ENCODE measurements at places on chromosomes 11 and 22.

GRCh38 chr11:57746920-57747319 is 4.7 kb downstream of the BTBD18 start:
- no peak for DNase-seq

DNA sequence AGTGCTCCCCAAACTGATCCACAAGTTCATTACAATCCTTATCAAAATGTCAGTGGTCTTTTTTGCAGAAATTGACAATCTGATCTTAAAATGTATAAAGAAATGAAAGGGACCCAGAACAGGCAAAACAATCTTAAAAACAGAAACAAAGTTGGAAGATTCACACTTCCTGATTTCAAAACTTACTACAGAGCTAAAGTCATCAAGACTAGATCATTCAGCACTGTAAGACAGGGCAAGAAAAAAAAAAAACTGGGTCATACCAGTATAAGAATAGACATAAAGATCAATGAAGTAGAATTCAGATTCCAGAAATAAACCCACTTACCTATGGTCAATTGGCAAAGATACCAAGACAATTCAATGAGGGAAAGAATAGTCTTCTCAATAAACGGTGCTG is 4.5 kb upstream of the STK33 start:
- DNase-seq = no peak

DNA sequence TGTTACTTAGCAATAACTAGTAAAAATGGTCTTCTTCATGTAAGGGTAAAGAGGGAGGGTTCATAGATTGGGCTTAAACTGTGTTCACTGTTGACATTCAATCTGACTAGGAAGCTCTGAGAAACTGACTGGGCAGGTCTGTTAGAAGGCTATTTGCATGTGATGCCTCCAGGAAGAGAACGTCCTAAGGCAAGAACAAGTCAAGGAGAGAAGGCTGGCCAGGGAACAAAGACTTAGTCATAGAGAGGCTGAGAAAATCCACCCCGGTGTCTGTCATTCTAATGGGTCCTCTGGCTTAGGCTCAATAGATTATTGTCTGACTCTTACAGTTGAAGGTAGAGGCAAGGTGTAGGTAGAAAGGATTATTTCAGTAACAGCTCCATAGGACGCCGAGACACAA is 50.3 kb upstream of the CD44 start:
- DNase-seq = no peak

DNA sequence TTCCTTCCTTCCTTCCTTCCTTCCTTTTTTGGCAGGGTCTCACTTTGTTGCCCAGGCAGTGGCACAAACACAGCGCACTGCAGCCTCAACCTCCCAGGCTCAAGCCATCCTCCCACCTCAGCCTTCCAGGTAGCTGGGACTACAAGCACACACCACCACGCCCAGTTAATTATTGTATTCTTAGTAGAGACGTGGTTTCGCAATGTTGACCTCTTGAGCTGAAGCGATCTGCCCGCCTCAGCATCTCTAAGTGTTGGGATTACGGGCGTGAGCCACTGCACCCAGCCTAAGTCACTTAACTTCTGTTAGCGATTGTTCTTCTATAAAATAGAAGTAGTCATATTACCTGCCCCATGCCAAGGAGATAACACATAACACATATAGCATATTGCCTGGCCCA is 2.8 kb upstream of the SYTL2 start:
- DNase-seq = no peak

DNA sequence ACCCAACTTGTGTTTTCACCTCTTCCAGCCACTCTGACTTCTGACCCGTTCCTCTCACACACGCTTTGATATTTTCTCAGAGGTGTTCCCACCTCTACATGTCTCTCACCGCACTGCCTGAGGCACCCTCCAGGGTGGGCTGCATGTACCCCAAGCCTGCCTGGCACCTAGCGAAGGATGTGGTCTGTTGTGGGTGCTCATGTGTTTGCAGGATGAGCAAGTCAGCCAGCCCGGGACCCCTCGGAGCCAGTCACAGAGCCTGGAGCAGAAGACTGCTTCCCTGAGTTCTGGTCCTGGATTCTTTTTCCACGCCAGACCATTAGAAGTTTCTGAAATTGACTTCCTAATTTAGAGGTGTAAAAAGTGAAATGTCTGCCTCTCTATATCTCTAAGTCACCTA is 3.8 kb downstream of the GTSE1 start:
- no peak for DNase-seq

GRCh38 chr11:118899706-118900360 is 16.1 kb downstream of the CXCR5 start:
- DNase-seq = no peak

DNA sequence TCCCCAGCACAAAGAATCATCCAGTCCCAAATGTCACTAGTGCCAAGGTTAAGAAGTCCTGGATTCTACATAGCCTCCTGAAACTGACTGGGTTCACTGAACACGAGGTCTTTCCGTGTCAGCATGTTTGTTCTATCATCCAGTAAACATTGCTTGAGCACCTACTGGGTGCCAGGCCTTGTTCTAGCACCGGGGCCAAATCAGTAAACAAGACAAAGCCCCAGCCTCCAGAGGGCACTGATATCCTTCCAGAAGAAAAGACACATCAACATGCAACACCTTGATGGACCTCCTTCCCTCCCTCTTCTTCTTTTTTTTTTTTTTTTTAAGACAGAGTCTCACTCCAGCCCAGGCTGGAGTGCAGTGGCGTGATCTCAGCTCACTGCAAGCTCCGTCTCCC is 26.9 kb downstream of the TPST2 start:
- no peak for DNase-seq

GRCh38 chr11:134447696-134448095 is 35.7 kb upstream of the B3GAT1 start:
- DNase-seq = no peak

- DNase-seq = no peak
Observed at GRCh38 chr11:128246810-128247594, 340.4 kb downstream of the ETS1 start.

DNA sequence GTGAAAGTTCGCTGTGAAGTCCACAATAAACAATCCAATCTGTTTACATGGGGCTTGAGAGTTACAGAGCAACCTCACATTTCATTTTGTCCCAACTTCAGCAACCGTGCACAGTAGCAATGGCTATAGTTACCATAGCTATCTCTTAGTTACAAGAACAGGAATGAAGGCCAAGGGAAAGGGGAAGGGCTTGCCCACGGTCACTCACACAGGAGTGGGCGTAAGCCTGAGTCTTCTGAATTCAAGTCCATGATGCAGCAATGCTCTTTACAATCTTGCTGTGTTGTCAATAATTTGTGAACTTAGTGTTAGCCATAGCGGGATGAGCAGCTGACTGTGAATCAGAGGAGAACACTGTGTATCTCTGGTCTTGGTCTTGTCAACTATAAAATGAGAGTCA is 102.9 kb downstream of the ADAMTS15 start:
- DNase-seq = no peak

DNA sequence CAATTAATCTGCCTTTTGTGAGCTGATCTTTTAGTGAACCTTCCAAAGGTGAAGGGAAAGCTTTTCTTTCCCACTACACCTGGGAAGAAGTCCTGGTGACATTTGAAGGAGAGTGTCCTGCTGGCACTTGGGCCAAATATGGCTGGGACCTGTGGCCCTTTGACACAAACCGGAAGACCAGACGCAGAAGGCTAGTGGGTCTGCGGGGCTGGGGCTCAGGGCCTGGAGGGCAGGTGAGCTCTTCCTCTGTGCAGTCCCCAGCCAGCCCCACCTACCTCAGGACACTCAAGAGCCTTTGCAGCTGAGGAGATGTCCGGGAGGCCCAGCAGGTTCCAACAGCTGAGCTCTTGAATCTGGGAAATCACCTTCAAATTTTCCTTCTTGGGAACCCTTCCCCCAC is 138.0 kb upstream of the THY1 start:
- DNase-seq = no peak

- peak; percentile 32 for DNase-seq
Observed at GRCh38 chr11:27319072-27319471, 43.9 kb downstream of the CCDC34 start.

Data from Daoy (cell line).